ENCODE measurements at places on chromosomes 1 and 21. TPM values are rescaled to one million over a fixed set of nuclear protein-coding genes. Genes with fewer than 3 reads are reported as not detected.

DNA sequence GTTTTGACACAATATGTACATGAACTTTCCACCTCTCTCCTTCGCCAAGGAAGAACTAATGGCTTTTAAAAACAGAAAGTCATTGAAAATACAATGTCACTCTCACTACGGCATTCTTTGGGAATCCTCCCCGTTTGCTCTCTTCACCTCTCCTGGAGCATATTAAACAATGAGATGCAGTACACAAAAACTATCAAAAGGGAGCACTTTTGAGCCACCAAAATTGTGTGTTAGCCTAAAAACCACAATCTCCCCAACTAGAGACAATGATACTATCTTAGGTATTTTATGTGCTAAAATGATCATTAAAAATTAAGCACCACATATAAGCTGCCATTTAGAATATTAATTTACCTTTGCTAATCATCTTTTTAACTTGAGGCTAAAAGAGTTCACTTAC, 425.5 kb downstream of the KCTD3 start:
- no peak for DNase-seq

GRCh38 chr1:209876078-209876800, 48.5 kb downstream of the UTP25 start:
- no peak for DNase-seq

DNA sequence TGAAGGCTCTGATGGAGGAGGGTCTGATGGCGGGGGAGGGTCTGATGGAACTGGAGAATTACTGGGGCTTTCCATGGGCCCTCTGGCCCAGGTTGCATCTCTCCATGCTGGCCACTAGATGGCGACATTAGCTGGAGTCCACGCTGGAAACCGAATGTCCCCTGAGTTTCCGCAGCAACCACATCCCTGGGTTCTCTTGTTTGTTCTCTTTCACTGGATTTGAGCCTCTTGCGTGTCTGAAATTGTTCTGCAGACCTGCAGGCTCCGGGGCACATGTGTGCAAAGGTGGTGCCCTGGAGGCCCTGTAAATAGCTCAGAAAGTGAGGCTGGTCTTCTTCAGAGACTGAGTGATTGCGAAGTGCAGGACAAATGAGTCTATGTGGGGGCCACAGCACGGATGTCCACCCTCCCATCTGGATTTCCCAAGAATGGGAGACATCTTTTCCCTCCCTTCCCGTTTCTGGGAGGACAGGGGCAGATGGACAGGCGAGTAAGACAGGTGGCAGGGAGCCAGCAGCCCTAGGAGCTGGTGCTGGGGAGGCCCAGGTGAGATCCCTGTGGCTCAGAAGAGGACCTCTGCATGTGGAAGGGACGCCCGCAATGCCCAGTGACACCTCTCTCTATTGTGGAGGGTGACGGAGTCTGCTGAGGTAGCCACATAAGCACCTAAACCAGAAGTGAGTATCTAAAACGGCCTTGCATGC, 73.2 kb upstream of the ABCG1 start:
- peak; percentile 68 for DNase-seq

CNIH3 gene
- 0.83 TPM for total RNA-seq

DNA sequence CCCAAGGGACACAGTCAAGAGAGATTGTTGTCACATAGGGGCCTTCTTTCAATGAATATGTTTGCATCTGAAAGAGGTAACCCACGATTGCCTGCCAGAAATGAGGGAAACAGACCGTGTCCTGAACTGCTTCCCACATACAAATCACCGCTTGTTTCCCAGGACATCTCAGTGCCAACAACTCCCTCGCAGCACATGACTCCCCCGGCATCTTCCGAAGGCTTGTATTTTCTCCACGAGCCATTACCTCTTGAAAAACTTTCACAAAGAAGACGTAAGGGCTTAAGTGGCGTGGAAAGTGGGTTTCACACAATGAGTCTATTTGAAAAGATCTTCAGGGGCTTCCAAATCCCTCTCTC, 31.6 kb upstream of the PDE9A start:
- DNase-seq, result no peak

GRCh38 chr1:54274881-54275280, 74.9 kb downstream of the MRPL37 start:
- no peak for DNase-seq

MAN1C1 gene
- 0.44 TPM for total RNA-seq

DNA sequence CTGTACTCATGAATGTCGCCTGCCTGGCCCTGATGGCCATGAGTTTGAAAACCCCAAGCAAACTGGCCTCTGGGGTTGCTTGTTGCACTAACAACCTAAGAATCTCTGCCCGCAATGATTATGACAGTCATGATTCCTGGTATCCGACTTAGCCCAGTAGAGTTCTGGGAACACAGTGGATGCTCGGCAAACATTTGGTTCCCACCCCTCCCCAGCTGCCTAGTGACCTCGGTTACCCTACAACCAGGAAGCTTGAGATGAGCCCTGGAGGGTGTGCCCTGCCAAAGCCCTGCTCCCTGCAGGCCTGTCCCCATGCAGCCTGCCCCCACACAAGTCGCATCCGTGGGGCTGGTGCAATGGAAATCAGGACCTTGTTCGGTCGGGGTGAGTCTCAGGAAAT, 76.0 kb upstream of the ZBTB40 start:
- no peak for DNase-seq

GJB5 gene
- total RNA-seq, result not detected

- DNase-seq, result no peak
Measured at GRCh38 chr1:78176448-78176847, 130.7 kb downstream of the GIPC2 start.

GRCh38 chr1:180917306-180918065, 4.8 kb downstream of the KIAA1614 start:
- DNase-seq, result no peak

GRCh38 chr1:42745851-42746250, 5.8 kb upstream of the CLDN19 start:
- no peak for DNase-seq

GRCh38 chr1:58841455-58841854, 57.6 kb upstream of the JUN start:
- DNase-seq, result peak; percentile 66

GRCh38 chr1:169326956-169327268, 40.7 kb downstream of the NME7 start:
- DNase-seq, result no peak

- DNase-seq, result no peak
Measured at GRCh38 chr1:168112673-168113305, 23.9 kb downstream of the GPR161 start.

GRCh38 chr1:8121261-8122159, 95.4 kb upstream of the ERRFI1 start:
- DNase-seq, result peak; percentile 66

- no peak for DNase-seq
Measured at GRCh38 chr1:216434232-216434631, 11.0 kb upstream of the USH2A start.

- peak; percentile 86 for DNase-seq
Measured at GRCh38 chr1:32900956-32901822, at the start of gene TMEM54. Gene TMEM54 (minus strand): TSS chr1:32901389. CDS start chr1:32901238, 151 bp downstream.

GRCh38 chr1:29967261-29967660, 730.9 kb downstream of the PTPRU start:
- DNase-seq, result no peak

MCOLN2 gene
- 0.18 TPM for total RNA-seq

DNA sequence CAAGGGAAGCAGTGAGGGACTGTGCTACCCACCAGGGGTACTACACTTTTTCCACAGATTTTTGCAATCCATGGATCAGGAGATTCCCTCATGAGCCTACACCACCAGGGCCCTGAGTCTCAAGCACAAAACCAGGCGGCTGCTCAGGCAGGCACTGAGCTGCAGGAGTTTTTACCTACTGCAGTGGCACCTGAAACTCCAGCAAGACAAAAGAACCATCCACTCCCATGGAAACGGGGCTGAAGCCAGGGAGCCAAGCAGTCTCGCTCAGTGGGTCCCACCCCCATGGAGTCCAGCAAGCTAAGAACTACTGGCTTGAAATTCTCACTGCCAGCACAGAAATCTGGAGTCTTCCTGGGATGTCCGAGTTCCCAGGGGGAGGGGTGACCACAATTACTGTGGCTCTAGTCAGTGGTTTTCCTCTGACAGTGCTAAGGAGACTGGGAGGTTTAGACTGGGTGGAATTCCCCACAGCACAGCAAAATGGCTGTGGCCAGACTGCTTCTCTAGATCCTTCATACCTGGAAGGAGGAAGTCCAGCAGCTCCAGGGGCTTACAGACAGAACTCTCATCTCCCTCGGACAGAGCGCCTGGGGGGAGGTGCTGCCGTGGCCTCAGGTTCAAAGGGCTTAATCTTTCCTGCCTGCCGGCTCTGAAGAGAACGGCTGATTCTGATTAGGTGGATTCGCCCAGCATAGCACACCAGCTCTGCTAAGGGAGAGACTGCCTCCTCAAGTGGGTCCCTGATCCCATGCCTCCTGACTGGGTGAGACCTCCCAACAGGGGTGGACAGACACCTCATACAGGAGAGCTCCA, 437.8 kb downstream of the LTN1 start:
- no peak for DNase-seq

ADAMTS1 gene
- 0.34 TPM for total RNA-seq

DHX9 gene
- 341 TPM for total RNA-seq

DNA sequence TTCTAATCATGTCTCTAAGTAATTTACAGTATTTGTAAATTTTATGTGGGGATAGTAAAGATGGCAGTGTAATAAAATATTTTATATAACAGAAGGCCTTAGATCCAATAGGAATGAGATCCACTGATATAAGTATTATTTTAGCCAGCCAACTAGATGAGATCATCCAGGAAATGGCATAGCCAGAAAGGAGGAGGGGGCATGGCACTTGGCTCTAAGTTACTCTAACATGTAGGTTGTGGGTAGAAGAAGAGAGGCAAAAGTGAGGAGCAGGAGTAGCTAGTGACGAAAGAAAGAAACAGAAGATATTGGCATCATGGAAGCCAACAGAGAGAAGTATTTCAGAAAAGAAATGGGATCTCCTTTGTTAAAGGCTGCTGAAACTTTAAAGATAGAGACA, 426.1 kb downstream of the PTPRC start:
- DNase-seq, result no peak

DNA sequence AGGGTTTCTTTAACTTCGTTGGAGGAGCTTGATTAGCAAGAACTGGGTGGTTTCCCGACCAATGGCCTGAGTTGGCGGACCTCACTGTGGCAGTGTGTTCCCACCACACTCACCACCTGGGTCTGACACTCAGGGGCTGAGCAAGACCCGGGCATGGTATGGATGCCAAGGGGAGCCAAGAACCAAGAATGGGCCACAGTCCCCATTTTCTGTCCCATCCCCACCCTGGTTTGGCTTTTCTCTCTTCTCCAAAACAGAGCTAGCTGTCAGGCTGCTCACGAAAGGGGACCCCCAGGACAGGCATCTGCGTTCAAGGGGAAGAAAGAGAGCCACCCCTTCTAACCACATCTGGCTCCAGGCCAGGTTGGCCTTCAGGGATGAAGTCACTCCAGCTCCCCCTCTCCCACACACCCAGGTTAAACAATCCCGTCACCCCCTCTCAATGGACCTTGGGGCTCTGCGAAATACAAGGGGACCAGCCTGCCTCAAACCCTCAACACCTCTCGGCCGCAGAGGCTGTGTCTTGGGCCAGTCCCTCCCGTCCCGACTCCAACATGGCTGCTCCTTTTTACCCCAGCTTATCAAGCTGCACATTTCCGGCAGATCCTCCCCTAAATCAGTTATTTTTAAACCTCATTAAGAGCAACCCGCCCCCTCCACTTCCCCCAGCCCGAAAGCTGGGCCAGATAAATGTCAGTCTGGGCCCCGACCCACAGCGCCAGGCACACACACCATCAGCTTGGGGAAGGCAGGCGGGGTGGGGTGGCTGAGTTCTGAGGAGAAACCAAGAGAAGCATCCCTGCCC, 3.4 kb downstream of the TAGLN2 start:
- peak; percentile 83 for DNase-seq

DNA sequence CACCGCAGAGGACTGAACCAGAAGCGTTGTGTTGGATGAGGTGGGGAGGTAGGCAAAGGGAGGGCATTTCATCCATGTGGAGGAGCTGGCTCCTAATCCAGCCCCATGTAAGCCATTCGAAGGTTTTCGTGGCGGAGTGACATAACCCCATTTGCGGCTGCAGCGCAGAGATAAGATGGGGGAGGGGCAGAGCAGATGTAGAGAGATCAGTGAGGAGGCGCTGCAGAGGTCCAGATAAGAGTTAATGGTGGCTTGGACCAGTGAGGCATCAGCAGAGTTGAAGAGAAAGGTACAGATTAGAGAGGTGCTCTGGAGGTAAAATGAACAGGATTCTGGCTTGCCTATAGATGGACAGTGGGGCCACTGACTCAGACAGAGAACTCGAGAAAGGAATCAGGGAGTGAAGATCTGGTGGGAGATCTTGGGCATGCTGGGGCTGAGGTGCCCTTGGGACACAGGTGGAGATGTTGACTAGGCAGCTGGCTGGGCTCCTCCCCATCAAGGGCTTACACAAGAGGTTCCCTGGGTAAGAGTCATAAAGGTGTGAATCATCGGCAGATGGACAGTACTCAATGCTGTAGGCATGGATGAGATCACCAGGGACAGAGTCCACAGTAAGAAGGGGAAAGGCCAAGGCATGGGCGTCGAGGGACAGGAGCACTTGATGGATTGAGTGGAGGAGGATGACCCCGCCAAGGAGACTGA, 7.8 kb upstream of the PTPRF start:
- peak; percentile 99 for DNase-seq

ATP6V1G3 gene
- total RNA-seq, result not detected

OR2L5 gene
- total RNA-seq, result not detected

DNA sequence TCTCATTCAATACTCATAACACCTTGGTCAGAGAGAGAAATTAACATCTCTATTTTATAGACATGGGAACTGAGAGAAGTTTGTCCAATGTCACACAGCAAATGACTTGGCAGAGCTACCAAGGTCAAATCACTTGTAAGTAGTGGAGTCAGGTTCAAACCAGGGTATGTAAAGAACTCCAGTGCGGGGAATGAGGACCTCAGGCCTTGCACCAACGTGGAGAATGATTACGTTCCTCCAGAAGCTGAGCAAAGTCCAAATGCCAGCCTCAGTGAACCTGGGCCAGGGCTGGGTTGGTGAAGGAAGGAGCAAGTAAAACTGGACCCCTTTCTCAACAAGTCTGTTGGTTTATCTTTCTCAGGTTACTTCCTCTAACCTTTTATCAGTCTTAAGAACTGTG, 1.8 kb upstream of the CSF1 start:
- DNase-seq, result no peak

- DNase-seq, result peak; percentile 65
Measured at GRCh38 chr1:31739346-31739745, 24.8 kb downstream of the ADGRB2 start.

DNA sequence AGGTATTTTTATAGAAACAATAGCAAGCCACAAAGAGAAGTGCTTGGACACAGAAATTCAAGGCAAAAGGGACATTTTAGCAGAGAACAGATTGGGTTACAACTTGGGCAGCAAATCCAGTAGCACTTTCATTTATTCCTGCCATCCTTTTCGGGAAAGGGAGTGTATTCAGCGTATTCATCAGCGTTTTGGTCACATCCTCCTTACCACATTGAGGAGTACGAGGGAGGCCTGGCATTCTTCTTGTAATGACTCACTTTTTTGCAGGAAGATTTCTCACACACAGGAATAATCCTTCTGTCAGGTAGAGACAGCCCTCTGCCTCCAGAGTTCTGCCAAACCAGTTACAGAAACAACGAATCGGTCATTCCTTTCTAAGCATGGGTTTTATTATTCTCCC, 18.1 kb upstream of the FAM78B start:
- DNase-seq, result no peak

GRCh38 chr1:228367798-228368791, 38.5 kb downstream of the TRIM11 start:
- peak; percentile 95 for DNase-seq

ADAM30 gene
- not detected for total RNA-seq

GRCh38 chr1:32798191-32798590, 19.0 kb downstream of the YARS1 start:
- DNase-seq, result no peak

All from K562 (cell line).